Stimulated activated CD8-positive, alpha-beta memory T cell treated with anti-CD3 and anti-CD28 coated beads, Interleukin-15, amount 100 ng/mL, for 4 hours (primary cell): ENCODE measurements at places on chromosomes 6 and 20.

DNA sequence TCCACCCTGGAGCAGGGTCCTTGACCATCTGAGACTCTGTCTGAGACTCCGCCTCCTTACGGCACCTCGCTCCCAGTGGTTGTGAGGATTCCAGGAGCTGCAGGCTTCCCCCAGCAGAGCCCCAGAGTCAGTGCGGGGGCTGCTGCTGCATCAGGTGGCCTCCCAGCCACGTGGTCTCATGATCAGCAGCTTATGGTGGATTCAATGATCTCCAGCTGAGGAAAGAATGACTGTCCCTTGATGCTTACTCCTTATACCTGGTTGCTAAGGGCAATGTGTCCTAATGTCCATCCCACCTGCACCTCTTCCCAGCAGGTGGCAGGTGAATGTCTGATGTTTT lies 40.0 kb downstream of the SLC22A1 start:
- DNase-seq = no peak

DNA sequence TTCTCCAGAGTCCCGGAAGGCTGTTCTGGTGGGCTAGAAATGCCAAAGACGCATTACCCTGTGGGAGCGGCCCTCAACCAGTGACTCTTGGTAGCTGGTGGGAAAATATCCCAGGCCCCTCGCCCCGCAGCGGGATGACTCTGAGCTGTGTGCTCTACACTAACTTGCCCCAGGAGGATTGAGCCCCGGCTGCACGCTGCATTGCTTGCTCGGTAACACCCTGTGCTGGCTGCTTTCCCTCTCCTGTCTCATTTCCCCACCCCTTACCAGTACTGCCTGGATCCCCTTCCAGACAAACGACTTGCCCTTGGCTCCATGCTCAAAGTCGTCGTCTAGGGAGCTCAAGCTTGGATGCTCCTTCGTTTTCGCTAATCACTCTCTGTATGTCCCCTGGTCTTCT lies 411.8 kb upstream of the SULF2 start:
- DNase-seq = no peak

DNA sequence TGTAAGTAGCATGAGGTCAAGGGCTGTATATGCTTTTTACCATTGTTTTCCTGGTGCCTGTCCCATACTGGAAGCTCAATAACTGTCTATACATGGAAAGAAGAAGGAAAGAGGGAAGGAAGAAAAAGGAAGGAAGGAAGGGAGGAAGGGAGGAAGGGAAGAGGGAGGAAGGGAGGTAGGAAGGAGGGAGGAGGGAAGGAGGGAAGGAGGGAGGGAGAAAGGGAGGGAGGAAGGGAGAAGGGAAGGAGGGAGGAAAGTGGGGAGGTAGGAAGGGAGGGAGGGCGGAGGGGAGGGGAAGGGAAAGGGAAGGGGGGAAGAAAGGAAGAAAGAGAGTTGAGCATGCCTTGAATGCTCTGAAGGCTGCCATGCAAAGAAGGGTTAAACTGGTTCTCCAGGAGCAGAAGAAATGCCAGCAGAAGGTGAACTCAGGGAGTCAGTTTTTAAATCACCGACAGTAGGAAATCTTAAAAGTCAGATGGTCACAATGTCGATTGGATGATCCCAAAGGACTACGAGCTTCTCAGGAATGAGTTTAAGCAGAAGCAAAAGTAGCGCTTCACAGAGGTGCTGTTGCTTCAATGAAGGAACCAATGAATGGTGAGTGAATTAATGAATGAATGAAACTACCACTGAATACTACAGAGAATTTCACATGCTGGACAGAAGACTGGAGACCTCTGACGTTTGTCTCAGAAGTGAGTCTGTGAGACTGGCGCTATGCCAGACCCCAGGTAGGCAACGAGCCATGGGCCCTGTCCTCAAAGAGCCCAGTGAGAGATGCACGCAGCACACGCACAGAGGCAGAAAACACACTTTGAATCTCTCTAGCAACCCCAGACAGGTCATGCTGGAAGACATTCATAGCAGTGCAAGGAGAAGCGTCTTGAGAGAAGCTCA lies 117.6 kb downstream of the MRPL14 start:
- DNase-seq = no peak

GRCh38 chr6:92495242-92495641 lies 924.1 kb downstream of the EPHA7 start:
- DNase-seq = no peak

GRCh38 chr6:138719011-138719635 lies 54.4 kb upstream of the CCDC28A start:
- DNase-seq = no peak
